ENCODE measurements at places on chromosomes 5 and 9.
A peak's percentile ranks its signal among the peaks of the same experiment; 100 is the strongest.

GRCh38 chr9:8071445-8071798, 271.8 kb upstream of the DMAC1 start:
- DNase-seq, result no peak

- no peak for DNase-seq
Observed at GRCh38 chr9:134258332-134258731, 67.9 kb upstream of the RXRA start.

DNA sequence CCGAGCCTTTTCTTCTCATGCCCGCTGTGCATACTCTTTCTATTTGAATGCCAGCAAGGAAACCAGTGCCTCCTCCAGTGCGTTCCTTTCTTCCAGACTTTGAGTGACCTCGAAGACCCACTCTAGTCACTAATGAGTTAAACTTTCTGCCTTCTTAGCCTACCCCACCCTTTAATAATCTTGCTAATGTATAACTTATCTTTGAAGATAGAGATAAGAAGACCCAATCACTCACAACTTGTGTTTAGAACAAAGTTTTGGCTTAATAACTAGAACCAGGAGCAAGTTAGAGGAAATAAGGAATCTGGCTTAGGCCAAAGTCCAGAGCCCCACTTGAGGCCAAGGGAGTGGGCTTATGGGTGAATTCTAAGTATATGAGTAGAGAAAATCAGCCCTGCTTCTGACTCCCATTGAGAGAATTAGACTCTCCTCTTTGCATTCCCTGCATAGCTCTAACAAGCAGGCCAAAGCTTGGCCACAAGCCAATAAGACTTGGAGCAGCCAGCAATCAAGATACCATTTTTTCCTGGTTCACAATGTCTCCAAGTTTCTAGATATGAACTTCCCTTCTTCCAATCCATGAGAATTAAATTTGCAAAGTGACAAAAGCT, 181.5 kb upstream of the PIK3R1 start:
- DNase-seq, result no peak

GRCh38 chr5:43798740-43799139, 195.8 kb downstream of the NNT start:
- no peak for DNase-seq

- DNase-seq, result no peak
Observed at GRCh38 chr9:126203313-126203712, 123.3 kb upstream of the MVB12B start.

DNA sequence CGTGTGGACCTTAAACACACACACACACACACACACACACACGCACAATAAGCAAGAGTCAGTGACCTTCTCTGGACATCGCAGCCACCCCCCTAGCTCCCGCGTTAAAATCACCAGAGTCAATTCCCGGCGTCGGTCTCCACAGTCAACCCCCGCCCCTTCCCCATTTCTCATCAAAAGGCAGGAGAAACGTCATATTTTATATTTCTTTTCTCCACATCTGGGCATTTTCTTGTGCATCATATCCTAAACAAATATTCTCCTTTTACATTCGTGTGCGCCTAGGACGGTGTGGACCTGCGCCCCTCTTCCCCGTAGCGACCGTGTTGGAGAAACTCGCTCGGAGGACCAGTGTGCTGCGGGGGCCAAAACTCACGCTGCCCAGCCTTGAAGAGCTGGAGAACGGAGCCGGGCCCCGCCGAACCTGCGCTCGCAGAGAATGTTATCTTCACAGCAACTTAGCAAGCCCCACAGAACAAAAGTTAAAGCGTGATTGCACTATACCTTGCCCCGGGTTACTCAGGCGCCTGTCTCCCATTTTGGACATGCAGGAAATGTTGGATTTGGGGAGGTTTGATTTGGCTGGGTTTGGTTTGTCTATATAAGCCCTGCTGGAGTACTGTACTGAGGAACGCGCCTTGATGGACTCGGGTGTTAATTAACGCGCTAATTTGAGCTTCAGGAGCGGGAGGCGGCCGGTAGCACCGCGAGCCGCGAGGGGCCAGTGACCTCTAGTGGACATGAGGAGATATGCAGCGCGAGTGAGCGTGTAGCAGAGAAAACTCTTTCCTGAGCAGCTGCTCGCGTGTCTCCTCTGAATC, 192.4 kb downstream of the MEF2C start:
- peak; percentile 46 for DNase-seq

DNA sequence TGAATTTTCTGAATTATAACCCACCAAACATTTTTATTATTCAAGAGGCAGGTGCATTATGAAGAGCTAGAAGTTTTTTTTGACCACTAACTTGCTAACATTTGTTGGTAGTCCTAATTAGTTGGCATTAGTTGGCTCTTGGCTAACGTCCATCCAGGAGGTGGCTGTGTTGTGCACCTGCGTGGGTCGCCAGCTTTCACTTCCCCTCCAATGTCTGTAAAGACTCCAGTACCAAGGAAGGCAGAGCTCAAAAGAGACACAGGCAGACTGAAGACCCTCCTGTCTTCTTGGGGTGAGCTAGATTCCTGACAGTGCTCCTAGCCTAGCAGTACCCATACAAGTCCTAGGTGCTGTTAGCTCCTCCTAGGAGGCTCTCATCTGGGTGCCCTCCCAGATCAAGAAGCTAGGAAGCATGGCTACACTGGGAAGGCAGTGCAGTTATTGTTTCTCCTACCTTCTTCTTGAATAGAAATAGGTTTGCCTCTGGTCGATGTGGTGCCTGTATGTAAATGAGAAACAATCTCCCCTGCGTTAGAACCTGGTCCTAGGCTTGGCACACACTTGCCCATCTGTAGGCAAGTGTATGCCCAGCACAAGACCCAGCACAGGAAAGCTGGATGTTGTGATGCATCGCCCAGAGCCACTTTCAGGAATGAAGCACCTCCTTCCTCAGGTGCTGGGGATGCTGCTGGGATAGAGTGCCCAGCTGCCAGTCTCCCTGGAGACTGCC, 190.9 kb downstream of the ICE1 start:
- DNase-seq, result no peak

DNA sequence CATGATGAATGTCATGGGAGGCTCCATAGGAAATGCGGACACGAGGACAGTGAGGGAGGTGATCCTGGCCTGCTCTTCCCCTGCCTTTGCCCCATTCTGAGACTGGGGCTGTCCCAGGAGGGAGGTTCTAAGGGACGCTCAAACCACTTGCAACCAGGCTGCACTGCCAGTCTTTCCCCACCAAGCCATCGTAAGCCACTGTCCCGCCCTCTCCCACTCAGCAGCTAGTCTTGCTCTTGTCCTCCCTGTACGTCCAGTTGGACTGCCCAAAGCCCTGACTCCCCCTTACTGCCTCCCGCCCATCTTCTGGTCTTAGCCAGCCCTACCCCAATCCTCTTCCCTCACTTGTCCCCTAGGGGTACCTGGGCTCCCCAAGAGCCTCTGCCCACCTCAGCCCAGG, 115.7 kb downstream of the FSTL4 start:
- DNase-seq, result no peak

- DNase-seq, result no peak
Observed at GRCh38 chr9:128910906-128911305, 9.9 kb upstream of the PHYHD1 start.

- no peak for DNase-seq
Observed at GRCh38 chr9:694403-695154, 146.9 kb upstream of the DMRT1 start.

DNA sequence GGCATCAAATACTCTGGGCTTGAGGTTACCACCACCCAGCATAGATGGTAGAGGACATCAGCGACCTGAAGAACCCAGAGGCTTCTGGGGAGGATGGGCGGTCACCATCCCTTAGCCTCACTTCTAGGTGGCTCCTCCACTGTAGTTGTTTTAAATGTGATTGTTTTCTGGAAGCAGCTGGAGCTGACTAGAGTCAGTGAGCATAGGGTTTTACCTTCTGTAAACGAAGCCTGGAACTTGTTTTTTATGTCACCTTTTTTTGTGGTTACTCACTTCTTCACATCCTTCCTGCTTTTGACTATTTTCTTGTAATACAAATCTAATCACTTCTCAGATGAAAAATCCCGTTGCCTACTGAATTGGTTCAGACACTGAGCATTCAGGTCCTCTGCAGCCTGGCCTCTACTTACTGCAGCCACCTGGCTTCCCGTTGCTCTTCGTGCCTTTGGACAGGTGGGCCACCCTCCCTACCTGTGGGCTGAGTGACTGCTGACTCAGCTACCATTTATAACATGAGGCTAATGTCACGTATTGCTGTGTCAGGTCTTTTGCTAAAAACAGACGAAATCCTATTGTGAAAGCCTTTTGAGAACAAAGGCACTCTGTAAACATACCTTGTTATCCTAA, 167.8 kb downstream of the MAN2A1 start:
- DNase-seq, result no peak

DNA sequence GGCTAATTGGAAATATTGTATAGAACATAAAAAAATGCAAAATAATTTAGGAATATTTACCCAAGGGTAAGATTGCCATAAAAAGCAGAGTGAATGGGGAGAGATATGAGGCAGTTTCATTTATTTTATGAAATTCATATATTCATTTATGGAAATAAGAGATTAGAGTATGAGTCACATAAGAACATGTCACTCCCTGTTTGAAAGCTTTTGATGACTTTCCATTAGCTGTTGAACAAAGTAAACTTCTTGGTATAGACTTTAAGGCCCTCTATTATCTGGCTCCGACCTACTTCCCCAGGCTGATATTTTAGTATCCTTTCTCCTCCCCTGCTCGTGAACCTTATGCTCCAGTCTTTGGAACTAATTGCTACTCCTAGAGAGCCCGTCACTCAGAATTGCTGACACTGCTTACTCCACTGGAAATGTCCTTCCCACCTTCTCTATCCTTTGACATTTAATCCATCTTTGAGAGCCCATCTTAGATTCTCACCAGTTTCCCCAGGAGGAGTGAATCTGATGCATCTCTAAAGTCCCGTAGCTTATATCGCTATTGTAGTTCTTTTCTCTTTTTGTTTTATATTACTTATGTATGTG, 8.9 kb upstream of the ACTBL2 start:
- DNase-seq, result no peak

GRCh38 chr9:99726758-99727157, 94.9 kb upstream of the NR4A3 start:
- no peak for DNase-seq

- peak; percentile 39 for DNase-seq
Observed at GRCh38 chr5:76715736-76716455, at the start of gene F2R. Gene F2R, plus strand, starts transcription at chr5:76716126. Its CDS starts 182 bp downstream, at chr5:76716308.

DNA sequence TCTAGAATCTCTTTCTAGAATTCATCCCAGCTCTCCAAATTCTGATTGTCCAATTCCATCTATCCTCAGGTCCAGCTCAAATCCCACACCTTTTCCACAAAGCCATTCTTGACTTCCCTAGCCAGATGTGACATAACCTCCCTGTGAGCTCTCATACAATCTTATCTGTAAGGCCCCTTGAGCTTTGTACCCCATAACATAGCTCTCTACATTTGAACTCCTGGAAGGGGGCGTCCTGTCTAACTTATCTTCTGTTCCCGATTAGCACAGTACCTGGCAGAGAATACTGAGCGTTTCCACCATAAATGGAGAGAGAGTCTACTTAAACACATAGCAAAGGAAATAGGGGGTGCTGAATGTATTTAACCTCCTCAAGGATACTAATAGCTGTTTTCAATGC, 251.6 kb upstream of the RGMB start:
- DNase-seq, result no peak
